ENCODE measurements at places on chromosomes 7 and 10. TPM values are rescaled to one million over a fixed set of nuclear protein-coding genes. Genes with fewer than 3 reads are reported as not detected.

- no peak overlapping the region for H3K27ac ChIP-seq
- H3K36me3 ChIP-seq, result no peaks in the 10 kb centered on the region
- H3K4me3 ChIP-seq, result no peak overlapping the region
- H3K27me3 ChIP-seq, result no peaks in the 10 kb centered on the region
- DNase-seq, result no peak
These were observed 84.2 kb upstream of the DDC start for GRCh38 chr7:50649259-50649885.

- H3K27ac ChIP-seq, result no peak overlapping the region
- no peaks in the 10 kb centered on the region for H3K36me3 ChIP-seq
- H3K4me3 ChIP-seq, result no peak overlapping the region
- H3K27me3 ChIP-seq, result no peaks in the 10 kb centered on the region
- no peaks in the 10 kb centered on the region for H3K4me1 ChIP-seq
These were observed 101.9 kb upstream of the CREB5 start for GRCh38 chr7:28310460-28310848.

DNA sequence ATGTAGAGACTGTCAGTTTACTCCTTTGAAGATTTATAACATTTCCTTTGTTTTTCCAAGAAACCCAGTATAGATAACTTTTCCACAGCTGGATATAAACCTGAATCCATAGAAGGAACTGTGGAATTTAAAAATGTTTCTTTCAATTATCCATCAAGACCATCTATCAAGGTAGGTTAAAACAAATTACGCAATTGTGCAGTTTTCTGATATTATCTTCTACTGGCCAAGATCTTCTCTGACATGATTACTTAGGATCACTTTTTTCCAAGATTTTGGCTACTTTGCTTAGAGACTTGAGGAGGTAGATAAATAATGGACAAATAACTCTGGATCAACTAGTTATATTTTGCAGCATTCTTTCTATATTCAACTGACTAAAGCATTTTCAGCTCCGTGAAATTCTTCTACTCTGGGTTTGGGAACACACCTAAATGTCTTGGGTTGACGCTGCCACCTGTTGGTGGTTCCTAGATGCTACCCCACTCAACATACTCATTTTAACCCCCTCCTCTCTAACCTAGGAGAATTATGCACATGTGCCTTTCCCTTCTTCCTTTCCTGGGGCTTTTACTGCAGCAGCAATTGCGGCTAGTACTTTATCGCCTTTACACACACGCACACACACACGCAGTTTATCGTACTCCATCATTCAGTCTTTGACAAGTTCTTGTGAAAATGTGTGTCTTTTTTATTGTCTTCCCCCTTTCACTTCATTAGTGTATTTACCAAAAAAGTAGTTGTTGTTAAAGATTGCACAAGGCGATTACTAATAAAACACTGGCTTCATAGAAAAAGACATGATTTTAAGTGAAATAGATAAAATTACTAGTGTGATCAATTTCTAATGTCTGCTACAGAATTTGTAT is 32.7 kb downstream of the ABCB5 start:
- no peak for DNase-seq
- no peak overlapping the region for H3K27ac ChIP-seq
- no peaks in the 10 kb centered on the region for H3K4me1 ChIP-seq
- H3K27me3 ChIP-seq, result peaks cover 27% of the 10 kb centered on the region
- no peaks in the 10 kb centered on the region for H3K36me3 ChIP-seq

- H3K27ac ChIP-seq, result no peak overlapping the region
- H3K27me3 ChIP-seq, result peaks cover 7% of the 10 kb centered on the region
- H3K4me1 ChIP-seq, result peaks cover 38% of the 10 kb centered on the region
- H3K4me3 ChIP-seq, result no peak overlapping the region
- H3K36me3 ChIP-seq, result no peaks in the 10 kb centered on the region
These were observed 4.5 kb downstream of the GRID1 start for GRCh38 chr10:86362129-86362527.

DNA sequence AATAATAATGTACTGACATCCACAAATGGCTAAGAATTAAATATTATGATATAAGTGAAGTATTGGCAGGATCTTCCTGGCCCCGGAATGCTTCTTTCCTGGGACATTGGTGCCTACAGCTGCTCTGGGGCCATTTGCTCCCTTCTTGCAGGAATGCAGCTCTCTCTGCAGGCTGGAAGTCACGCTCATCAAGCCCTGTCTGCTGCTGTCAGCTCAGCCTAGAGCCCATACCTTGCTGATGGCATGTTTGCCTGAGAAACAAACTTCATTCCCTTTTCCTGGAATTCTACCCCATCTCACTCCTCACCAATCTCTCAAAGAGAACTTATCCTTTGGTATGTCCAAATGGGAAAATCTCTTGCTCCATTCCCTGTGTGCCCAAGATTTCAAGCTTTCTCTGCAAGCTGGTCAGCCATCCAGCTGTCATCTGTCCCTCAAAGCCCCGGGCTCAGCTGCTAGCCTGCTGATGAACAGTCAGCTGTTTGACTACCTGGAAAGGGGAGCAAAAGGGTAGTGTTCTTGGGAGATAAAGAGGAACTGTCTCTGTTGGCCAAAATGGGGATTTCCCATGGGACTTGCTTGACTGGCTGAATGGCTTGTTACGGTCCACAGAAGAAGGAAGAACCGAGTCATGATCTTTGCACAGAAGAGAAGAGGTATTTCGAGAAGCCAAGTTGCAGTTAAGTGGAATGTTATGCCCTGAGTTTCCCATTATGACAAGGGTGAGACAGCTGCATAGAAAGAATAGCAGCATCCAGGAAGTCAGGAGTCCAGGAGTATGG is 12.0 kb upstream of the RASSF4 start:
- H3K27me3 ChIP-seq, result no peaks in the 10 kb centered on the region
- no peak overlapping the region for H3K4me3 ChIP-seq
- no peak overlapping the region for H3K27ac ChIP-seq
- H3K36me3 ChIP-seq, result no peaks in the 10 kb centered on the region
- H3K4me1 ChIP-seq, result peaks cover 34% of the 10 kb centered on the region
- peak; percentile 58 for DNase-seq

DNA sequence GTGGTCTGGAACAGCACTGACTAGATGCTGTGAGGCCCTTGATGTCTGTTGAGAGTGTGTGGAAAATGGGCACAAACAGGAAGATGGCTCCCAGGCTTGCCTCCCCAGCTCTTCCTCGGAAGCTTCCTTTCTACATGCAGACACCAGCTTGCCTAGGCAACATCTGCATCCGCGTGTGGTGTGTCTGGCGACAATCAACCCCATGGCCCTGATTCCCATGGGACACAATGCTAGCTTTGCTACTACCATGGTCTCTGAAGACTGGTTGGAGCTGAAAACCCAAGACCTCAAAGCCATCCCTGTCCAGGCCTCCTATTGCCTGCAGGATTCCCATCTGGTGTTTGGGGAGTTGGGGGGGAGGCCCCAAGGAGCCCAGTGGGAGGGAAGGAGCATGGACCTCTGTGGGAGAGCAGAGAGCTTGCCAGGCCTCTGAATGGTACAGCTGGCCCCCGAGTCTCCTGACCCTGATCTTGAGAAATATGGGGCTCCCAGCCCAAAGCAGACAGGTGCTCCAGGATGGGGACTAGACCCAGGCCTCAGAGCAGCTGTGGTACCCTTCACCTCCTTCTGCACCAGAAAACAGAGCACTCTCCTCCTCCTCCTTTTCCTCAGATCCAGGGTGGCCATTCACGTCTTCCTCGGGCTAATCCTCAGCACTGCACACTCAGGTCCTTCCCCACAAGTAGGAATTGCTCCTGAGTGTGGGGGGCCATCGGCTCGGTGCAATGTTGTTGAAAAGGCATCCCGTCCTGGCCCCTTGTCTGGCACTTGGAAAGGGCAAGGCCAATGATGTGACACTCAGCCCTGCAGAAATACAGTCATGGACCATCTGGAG is 57.6 kb downstream of the ARHGAP22 start:
- H3K4me1 ChIP-seq, result peaks cover 7% of the 10 kb centered on the region
- no peak overlapping the region for H3K27ac ChIP-seq
- DNase-seq, result no peak
- H3K36me3 ChIP-seq, result no peaks in the 10 kb centered on the region
- no peaks in the 10 kb centered on the region for H3K27me3 ChIP-seq

- no peak overlapping the region for H3K27ac ChIP-seq
- no peaks in the 10 kb centered on the region for H3K4me1 ChIP-seq
- no peaks in the 10 kb centered on the region for H3K27me3 ChIP-seq
These were observed 28.4 kb upstream of the SEMA3E start for GRCh38 chr7:83677180-83677866.

GRCh38 chr7:143463556-143463955 is 14.1 kb upstream of the TAS2R41 start:
- H3K27ac ChIP-seq, result no peak overlapping the region
- no peaks in the 10 kb centered on the region for H3K4me1 ChIP-seq
- H3K4me3 ChIP-seq, result no peak overlapping the region
- DNase-seq, result no peak

DNA sequence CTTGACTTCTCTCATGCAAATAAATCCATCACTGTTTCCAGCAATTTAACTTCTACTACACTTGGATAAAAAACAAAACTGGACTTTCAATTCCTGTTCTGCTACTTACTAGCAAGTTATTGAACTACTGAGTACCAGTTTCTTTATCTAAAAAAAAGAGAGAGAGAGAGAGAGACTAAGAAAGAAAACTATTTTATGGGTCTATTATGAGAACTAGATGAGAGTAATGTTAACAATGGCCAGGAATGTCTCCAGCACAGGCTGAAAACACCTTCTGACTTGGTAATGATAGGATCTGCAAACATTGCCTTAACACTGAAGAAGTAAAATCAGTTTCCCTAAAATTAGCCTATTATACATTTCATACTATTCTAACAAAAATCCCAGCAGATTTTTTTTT is 5.2 kb downstream of the TSPAN12 start:
- H3K27ac ChIP-seq, result no peak overlapping the region
- DNase-seq, result no peak
- no peaks in the 10 kb centered on the region for H3K36me3 ChIP-seq
- no peak overlapping the region for H3K4me3 ChIP-seq
- H3K4me1 ChIP-seq, result no peaks in the 10 kb centered on the region

Gene IMPDH1
- 120 TPM for total RNA-seq

Gene FLNC
- 0.89 TPM for total RNA-seq

Gene OR2A1
- not detected for total RNA-seq

Gene ACTR1A
- 90.8 TPM for total RNA-seq
